ENCODE measurements at places on chromosomes 16 and 17.

DNA sequence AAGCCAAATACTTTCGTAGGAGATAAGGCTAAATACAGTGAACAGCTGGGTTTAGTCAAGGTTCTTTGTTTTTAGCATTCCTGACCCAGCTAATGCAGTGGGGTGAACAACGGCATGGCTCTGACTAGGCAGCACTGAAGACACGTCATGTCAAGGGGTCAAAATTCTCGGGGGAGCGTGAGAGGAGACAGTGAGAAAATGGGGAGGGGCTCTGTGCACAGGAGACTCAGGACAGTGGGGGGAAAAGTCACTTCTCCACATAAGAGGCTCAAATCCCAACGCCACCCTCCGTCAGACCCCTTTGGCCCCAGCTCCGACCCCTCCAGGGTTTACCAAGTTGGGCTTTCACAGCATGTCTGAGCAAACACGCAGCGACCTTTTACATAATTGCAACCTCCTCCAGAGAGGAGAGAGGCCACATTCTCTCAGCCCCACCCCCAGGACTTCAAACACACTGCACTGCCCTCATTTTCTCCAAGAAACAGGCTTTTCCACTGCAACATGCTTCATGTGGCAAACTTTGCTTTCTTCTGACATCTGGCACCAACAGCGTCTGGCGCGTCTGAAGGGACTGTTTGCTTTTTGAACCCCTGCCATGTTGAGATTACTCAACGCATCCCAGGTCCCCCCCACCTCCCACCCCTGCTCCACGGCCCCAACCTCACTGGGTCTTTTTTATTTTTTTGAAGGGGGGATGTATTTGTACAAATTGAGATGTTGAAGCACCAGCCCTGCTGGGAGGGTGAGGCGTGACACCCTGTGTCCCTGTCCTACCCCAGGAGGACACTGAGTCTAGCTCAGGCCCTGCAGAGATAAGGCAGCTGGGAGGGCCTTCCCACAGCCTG lies 30.0 kb downstream of the AXIN2 start:
- no peak for DNase-seq

GRCh38 chr17:40779181-40779909 lies 3.0 kb downstream of the KRT27 start:
- DNase-seq, result no peak

GRCh38 chr16:68750193-68750695 lies 13.2 kb downstream of the CDH1 start:
- no peak for DNase-seq

- no peak for DNase-seq
Observed at GRCh38 chr16:78775161-78775561, 675.7 kb downstream of the WWOX start.

GRCh38 chr17:57788725-57789124 lies 43.6 kb upstream of the CCDC182 start:
- no peak for DNase-seq

DNA sequence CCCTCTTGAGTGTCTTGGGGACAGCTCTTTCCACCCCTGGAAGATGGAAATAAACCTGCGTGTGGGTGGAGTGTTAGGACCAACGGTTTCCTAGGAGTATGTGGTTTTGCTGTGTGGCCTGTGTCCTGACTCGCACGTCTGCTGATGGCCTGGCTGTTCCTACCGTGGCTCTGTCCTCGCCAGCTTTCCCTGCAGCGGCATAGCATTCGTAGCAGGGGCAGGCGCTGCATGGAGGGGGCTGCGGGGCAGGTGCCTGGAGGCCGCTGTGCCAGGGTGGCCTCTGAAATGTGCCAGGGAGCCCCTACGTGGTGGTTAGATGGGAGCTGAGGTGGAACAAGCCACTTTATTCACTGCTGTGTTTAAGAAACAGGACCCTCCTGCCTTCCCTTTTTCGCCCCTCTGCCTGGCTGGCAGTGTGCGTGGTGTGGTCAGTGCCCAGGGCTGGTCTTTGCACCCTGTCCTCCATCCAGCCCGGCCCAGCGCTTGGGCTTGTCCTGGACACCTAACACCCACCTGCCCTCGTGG lies 10.6 kb downstream of the SLC16A3 start:
- no peak for DNase-seq

GRCh38 chr16:83046664-83047063 lies 419.9 kb downstream of the CDH13 start:
- no peak for DNase-seq

DNA sequence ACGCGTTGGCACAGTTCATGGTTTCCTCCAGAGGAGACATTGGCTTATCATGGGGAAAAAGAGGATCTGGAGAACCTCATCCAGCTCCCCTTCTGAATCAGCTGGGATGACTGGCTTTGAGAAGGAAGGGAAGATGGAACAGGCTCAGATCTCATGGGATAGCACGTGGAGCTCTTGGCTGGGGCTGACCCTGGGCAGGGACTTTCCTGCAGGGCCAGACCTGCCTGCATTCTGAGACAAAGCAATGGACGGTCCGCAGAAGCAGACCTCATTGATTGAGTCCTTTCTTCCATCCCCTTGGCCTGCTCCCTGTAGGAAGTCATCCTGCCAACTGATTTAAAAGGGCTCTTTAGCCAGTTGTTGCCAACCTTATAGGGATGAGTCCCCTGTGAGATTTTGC lies 26.2 kb downstream of the PLCD3 start:
- DNase-seq, result no peak

DNA sequence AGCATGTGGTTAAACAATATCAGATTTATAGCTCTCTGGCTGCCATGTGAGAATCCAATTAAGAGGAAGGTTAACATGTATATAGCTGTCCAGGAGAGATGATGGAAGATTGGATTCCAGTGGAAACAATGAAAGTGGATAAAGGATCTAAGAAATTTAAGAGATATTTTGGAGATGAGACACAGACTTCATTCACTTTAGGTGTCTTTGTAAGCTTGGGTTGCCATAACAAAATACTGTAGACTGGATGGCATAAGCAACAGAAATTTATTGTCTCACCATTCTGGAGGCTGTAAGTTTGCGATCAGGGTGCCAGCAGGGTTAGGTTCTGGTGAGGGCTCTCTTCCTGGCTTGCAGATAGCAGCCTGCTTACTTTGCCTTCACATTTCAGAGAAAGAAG lies 155.9 kb upstream of the MYOCD start:
- DNase-seq, result no peak

GRCh38 chr16:56608876-56609462 lies 585 bp downstream of the MT2A start:
- no peak for DNase-seq

- DNase-seq, result peak; percentile 97
Observed at GRCh38 chr16:71723537-71724319, 773 bp downstream of the PHLPP2 start.

GRCh38 chr16:35626041-35626440 lies 2166.6 kb downstream of the TP53TG3F start:
- DNase-seq, result no peak

- no peak for DNase-seq
Observed at GRCh38 chr17:57441270-57441600, 184.9 kb downstream of the MSI2 start.

GRCh38 chr17:81381632-81382577 lies 13.4 kb upstream of the BAHCC1 start:
- DNase-seq, result no peak

DNA sequence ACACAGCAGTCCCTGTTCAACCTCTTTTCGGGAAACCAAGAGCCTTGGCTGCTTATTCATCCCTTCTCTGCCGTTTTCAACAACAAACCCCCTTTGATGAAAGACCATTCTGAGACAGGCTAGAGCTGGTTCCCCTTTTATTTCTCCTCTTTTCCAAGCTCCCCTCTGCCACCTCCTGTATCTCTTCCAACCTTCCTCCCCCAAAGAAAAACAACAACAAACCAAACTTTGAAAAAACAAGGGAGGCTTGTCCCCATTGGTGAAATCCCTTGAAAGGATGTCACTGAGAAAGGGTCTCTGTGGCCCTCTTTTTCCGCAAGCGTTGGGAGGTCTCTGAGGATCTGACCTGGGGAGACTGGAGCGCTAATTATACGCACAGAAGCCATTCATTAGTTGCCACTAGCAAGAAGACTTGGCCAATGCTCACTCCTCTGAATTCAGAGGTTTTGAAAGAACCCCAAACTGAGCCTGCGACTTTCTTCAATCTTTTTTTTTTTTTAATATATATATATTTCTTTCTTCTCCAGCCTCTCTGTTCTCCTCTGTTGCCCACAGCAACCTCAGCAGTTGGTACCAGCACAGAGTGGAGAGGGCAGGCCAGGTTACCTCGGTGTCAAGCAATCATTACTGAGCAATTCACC lies 101.4 kb downstream of the PITPNC1 start:
- DNase-seq, result no peak

GRCh38 chr17:70804161-70804560 lies 634.8 kb downstream of the KCNJ2 start:
- DNase-seq, result no peak

GRCh38 chr17:73022694-73023093 lies 69.8 kb downstream of the SLC39A11 start:
- DNase-seq, result no peak

DNA sequence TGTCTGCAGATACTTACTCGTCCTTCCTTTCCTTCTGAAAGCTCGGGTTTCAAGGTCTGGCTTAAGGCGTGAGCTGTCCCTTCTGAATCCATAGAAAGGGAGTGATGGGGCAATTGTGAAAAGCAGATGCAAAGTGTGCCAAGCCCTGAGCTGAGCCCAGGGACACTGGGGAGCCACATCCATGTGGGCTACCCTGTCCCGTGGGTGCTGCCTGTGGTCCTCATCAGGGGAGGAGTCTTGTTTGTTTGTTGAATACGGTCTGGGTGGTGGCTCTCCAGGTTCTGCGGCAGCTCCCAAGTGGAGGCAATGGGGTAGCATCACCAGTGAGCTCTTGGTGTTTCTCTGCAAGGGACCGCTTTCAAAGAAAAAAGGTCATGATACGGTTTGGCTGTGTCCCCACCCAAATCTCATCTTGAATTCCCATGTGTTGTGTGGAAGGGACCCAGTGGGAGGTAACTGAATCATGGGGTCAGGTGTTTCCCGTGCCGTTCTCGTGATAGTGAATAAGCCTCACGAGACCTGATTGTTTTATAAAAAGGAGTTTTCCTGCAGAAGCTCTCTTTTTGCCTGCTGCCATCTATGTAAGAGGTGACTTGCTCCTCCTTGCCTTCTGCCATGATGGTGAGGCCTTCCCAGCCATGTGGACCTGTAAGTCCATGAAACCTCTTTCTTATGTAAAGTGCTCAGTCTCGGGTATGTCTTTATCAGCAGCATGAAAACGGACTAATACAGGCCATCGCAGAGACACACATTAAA lies 1.0 kb upstream of the ALG1 start:
- no peak for DNase-seq

DNA sequence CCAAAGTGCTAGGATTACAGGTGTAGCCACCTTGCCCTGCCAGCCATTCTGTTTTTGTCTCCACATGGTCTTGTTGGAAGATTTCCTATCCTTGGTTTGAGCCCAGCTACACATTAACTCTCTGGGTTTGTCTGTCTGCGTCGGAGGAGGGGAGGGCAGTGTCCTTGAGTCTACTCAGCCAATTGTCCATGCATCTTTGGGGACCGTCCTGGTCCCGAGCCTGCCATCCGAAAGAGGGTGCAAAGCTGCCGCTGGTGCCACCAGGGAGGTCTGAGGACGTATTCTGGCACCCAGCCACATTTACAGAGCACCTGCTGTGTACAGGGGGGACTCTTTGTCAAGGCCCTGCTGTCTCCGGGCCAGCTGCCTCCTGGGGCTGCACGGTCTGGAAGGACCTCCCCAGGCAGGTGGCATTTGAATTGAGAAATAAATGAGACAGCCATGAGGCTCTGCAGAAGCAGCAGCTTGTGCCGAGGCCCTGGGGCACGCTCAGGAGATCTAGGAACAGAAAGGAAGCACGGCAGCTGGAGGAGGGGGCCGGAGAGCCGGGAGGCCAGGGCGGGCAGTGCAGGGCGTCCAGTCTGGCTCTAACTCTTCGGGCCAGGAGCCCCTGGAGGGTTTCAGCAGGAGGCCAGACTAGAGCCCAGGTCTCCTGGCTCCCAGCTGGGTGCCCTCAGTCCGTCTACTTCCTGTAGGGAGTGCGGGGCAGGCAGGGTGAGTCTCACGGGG lies 1.5 kb downstream of the CYBA start:
- DNase-seq, result no peak

DNA sequence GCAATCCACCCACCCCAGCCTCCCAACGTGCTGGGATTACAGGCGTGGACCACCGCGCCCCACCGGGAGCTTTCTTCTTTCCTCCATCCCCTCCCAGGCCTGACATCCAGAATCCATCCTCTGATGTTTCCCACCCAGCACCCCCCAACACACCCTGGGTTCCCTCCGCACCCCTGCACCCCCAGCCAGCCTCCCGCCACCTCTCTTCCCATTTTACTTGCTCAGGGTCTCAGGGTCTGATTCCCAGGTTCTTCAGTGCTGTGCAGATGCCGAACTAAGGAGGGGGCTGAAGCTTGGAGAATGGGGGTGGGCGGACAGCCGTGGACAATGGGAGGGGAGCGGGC lies 225 bp downstream of the ASGR1 start:
- DNase-seq, result no peak

DNA sequence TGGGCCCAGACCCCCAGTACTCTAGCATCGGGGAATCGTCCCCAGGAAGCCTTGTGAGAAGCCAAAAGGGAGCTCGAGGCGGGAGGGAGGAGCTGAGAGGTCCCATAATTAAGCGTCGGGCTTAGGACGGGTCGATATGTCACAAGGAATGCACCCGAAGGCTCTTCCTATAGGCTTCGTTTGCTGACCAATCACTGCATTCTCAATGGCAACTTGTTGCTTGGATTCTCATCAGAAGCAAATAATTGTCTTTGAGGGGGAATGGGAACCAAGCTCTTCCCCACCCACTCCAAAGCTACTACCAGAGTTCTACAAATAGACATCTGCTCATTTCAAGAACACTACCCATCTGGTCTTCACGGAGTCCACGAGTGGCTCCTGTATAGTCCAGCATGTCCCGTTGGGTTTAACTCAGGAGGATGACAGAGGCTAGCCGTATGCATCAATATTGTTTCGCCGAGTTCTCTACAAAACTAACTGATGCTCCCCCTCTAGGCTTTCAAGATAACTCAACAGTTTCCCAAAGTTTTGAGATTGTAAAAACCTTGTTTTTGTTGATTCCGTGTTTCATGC lies 628 bp upstream of the BLMH start:
- no peak for DNase-seq

GRCh38 chr17:64491034-64491860 lies 5.6 kb downstream of the POLG2 start:
- no peak for DNase-seq

DNA sequence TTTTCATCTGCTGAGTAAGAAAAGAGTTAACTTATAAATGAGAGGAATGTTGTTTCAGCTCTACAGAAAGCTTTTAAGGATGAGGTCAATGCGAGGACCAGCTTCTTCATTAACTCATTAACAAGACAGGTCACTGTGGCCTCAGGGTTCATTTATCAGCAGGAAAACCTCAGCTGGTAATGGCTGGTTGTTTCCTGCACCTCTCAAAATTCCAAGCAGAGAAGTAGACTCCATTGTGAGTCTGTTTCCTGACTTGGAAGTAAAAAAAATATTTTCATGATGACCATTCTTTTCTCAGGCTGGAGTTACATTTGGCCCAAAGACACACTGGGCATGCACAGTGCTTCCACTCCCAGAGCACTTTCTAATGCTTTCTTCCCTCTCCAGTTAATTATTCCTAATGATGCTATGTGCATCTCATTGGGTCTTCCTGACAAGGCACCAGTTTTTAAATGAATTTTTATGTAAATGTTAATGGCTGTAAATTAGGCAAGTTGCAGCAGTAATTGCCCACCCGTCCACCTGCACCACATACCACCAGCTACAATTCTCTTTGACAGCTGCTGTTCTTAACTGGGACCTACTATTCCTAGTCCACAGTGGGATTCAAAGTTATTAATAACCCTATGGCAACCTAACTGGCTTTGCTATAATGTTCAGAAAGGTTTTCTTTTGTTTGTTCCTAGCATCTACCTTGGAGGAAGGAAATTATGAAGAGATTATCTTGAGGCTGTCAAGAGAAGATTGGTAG lies 89.5 kb upstream of the BCAR1 start:
- DNase-seq, result no peak
